Breast epithelium (tissue), 4 donors: ENCODE measurements at places on chromosomes 3 and 15. TPM values are rescaled to one million over a fixed set of nuclear protein-coding genes. Genes with fewer than 3 reads are reported as not detected.

DNA sequence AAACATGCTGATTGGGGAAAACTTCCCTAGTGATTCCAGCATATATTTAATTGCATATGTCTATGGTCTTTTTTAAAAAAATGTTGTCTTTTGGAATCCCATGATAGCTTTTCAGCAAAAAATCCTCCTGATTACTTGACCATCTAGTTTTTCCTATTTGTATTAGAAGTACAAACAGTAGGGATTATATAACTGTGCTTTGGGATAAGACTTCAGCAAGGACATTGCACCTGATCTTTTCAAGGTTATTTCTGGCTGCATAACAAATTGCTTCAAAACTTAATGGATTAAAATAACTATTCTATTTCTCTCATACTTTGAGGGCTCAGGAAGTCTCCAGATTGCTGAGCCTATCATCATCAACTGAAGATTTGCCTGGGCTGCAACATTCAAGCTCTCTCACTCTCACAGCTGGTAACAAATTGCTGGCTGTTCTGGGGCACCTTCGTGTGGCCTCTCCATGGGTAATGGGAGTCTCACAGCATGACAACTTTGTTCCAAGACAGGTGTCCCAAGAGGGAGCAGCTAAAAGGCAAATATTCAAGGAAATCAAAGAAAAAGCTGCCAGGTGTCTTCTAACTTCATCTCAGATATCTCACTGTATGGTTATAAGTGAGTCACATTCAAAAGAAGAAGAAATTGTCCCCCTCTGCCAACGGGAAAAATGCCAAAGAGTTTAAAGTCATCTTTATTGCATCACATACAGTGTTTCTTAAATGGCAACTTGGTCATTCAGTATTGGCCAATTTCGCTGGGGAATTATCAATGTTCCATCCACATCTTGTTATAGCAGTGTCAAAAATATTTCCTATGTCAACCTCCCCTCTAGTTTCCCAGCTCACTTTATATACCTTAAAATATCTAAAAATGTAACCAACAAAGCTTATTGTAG lies 644.5 kb upstream of the GRM7 start:
- DNase-seq = no peak

- DNase-seq = no peak
Observed at GRCh38 chr3:105984837-105985236, 116.0 kb upstream of the CBLB start.

- DNase-seq = no peak
Observed at GRCh38 chr15:53453253-53454105, 306.0 kb downstream of the WDR72 start.

SPINK8 gene
- total RNA-seq = not detected

OR5K2 gene
- total RNA-seq = not detected
